ENCODE measurements at places on chromosomes 7 and 10. TPM values are rescaled to one million over a fixed set of nuclear protein-coding genes. Genes with fewer than 3 reads are reported as not detected.
A peak's percentile ranks its signal among the peaks of the same experiment; 100 is the strongest.

GRCh38 chr10:114295393-114295792 is 56.3 kb downstream of the VWA2 start:
- no peak for DNase-seq

DNA sequence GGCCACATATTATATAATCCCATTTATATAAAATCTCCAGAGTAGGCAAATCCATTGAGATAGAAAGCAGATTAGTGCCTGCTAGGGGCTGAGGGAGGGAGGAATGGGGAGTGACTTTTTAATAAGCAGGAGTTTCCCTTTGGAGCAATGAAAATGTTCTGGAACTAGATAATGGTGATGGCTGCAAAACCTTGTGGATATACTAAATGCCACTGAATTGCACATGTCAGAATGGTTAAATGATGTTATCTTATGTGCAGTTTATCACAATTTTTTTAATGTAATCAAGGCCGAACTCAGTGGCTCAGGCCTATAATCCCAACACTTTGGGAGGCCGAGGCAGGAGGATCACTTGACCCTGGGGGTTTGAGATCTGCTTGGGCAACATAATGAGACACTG is 145.5 kb upstream of the AUTS2 start:
- no peak for DNase-seq

DNA sequence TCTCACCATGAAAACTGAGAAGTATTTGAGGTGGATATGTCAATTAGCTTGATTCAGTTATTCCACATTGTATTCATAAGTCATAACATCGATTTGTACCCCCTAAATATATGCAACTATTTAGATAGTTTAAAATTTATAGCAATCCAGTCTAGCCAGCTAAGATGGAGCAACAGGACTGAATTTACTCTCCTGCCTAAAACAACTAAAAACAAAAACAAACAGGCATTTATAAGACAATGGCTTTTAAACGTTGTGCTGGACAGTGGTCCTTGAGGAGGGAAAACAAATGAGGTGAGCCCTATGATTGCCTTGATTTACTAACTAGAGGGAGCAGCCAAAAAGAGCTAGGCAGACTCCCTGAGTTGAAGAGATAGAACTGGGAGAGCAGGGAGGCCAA is 814 bp upstream of the GPAM start:
- no peak for DNase-seq

- DNase-seq = no peak
Observed at GRCh38 chr10:83921984-83922860, 217.1 kb upstream of the GHITM start.

The GDF10 gene
- total RNA-seq = not detected

DNA sequence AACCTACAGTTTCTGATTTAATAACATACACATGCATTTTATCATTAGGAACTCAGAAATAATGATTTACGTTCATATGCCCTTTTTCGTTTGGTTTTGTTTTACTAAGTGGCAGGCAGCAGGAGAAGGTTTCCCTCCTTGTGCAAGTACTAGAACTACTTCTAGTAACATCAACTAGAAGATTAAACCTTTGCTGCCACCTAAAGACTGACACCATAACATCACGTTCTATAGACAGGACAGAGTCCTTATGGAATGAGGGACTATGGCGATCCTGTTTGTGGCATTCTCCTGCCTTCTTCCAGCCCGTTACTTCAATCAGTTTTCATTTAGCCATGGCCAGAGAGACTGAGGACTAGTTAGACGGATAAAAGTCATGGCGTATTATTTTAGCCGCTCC is 53.2 kb downstream of the GAD2 start:
- DNase-seq = peak; percentile 30

The DNA2 gene
- total RNA-seq = 11.9 TPM

The HSPA12A gene
- total RNA-seq = 4.7 TPM

The ACSM6 gene
- not detected for total RNA-seq

The LFNG gene
- total RNA-seq = 11.9 TPM

- DNase-seq = no peak
Observed at GRCh38 chr7:130521258-130521951, 29.5 kb downstream of the MEST start.

Data from M059J (cell line).